ENCODE measurements at places on chromosomes 1 and 21.

GRCh38 chr1:207321790-207322645, 540 bp downstream of the CD55 start:
- DNase-seq = no peak

- DNase-seq = no peak
Measured at GRCh38 chr1:57612833-57613232, 189.0 kb upstream of the DAB1 start.

GRCh38 chr1:44655609-44656008, 18.7 kb downstream of the TMEM53 start:
- no peak for DNase-seq

DNA sequence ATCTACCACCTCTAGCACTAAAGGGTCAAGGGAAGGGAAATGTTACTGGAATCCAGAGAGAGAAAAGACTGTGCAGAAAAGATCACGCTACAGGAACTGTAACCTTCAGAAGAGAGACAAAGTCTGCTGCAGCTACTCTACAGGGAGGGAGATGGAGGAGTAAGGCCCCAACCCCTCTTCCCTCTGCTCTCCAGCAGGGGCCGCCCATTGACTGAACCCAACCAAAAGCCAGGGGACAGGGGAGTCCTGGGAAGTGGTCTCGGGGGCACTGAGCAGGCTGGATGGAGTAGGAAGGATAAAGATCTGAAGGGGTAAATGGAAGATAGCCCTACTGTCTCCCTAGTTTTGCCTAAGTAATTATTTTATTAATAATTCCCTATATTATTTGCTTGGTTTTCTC, 72.8 kb upstream of the NR5A2 start:
- DNase-seq = no peak

DNA sequence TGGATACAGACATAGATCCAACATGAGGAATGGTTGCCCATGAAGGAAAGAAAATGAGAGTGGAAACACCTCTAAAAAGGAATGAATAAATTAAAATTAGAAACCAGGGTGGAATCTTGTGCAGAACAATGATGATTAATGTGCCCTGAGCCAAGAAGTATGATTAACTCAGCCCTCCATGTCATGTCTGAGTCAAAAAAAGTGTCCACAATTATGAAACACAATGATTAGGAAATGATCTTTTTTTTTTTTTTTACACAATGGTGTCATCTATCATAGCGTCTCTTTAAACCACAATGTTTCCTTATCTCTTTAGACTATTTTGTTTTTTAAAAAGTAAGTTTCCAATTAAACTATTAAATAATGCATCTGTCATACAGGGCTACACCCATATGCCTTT, 78.9 kb upstream of the RAB4A start:
- no peak for DNase-seq

DNA sequence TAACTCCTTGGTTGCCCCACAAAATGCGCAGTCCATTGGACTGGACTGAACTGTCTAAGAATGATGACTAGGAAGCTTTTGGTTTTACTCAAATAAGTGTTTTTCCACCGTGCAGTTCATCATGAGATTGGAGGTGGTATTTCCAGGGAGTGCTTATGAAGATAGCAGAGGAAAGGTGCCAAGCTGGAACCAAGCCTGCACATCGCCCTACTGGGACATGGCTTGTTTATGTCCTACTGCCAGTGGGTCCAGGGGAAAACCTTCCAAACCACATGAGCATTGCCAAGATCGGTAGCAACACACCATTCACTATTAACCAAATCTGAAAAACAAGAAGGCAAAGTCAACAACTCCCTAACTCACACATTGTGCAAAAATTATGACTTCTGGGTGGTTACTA, 54.7 kb upstream of the DSCAM start:
- DNase-seq = no peak

DNA sequence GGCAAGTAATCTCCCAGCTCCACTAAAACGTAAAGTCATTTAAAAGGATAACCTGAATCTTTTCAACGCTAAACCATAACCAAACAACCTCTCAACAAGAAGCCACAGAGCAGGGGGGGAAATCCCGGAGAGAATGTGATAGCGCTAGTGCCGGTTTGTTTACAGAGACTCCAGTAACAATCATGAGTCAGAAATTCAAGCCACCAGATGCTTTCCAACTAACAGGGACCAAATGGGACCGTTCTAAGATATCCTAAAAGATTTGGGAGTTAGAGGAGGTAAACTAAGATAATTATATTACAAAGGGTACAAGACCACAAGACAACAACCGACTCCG, 825 bp downstream of the DCAF8 start:
- DNase-seq = no peak

GRCh38 chr1:26938004-26938658, 16.6 kb downstream of the NUDC start:
- DNase-seq = no peak

GRCh38 chr1:6507037-6507428, 15.6 kb upstream of the PLEKHG5 start:
- DNase-seq = no peak

GRCh38 chr21:40688106-40688864, 158.7 kb downstream of the DSCAM start:
- DNase-seq = no peak

DNA sequence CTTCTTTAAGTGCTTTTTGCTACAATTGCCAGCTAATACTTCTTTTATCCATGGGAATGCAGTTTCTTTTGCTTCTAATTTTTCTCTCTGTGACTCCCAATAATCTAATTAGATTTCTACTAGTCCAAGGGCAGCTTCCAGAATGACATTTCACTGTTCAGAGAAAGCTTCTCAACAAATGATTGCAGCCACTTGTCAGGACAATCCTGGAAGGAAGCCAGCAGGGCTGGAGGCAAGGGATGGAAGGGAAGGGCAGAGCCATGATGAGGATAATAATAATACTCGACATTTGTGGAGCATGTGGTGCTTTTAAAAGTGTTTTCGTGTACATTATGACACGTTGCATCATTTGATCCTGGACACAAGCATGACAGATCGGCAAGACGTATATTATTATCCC, 19.4 kb downstream of the F11R start:
- no peak for DNase-seq

DNA sequence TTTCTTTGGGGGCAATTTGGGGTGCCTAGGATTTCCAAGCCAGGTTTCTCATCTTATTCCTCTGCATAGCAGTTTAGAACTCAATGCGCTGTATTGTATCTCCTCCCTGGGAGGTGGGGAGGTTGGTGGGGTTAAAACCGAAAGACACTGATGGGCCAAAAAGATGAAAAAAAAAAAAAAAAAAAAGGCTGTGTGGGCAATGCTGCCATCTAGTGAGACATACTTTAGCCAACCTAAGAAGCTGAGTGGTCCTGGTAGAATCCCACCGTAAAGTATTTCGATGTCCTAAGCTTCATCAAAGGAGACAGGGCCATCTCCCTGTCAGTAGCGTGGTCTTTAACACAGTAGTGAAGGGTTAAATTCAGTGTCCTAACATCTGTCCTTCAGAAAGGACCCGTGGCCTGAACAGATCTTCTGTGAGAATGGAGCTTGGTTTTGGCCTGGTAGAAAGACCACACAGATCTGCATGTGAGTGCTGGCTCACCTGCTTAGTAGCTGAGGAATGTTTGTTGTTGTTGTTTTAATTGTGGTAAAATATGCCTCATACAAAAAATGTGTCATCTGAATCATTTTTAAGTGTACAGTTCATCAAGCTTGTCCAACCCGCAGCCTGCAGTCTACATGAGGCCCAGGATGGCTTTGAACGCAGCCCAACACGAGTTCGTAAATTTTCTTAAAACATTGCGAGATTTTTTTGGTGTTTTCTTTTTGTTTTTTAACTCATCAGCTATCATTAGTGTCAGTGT, 226.2 kb downstream of the KIF26B start:
- no peak for DNase-seq

GRCh38 chr1:228105996-228106799, 2.9 kb downstream of the MRPL55 start:
- no peak for DNase-seq

DNA sequence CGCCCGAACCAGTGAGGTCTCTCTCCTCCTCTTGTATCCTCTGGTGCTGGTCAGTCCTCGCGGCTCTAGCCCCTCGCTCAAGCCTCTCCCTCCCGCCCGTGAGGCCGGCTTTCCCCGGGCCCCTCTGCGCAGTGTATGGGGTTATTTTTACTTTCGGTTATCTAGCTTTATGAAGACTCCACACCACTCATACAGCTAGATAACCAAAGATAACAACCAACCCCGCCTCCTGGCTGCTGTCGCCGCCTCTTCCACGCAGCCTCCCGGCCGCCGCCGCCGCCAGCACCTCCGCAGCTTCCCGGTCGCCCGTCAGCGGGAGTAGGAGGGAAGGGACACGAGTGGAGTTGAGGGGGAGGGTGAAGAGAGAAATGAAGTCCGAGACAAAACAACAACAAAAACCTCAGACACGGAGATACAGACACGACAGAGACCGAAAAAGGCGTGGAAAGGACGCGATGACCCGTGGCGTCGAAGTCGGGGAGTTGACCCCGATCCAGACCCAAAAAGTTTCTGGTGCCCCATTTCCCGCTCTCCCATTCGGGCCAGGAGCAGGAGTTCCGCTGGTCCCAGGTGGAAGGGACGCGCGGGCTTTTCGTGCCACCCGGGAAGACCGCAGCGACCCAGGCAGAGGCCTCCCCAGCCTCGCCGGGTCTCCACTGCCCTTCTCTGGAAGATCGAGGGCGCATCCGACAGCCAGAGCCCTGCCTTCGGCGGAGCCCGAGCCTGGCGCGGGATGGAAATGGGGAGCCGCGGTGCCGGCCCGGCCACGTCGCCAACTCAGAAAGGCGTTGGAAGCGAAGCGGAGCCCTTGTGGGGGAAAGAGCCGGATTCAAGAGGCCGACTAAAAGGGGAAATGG, 51.4 kb downstream of the RHBG start:
- no peak for DNase-seq

- no peak for DNase-seq
Measured at GRCh38 chr1:84712276-84712874, 22.1 kb upstream of the SSX2IP start.

GRCh38 chr1:94805912-94806311, 14.2 kb upstream of the SLC44A3 start:
- DNase-seq = no peak

- no peak for DNase-seq
Measured at GRCh38 chr1:201786824-201787223, 42.1 kb upstream of the IPO9 start.

- no peak for DNase-seq
Measured at GRCh38 chr1:118047650-118048224, 118.2 kb downstream of the WDR3 start.

DNA sequence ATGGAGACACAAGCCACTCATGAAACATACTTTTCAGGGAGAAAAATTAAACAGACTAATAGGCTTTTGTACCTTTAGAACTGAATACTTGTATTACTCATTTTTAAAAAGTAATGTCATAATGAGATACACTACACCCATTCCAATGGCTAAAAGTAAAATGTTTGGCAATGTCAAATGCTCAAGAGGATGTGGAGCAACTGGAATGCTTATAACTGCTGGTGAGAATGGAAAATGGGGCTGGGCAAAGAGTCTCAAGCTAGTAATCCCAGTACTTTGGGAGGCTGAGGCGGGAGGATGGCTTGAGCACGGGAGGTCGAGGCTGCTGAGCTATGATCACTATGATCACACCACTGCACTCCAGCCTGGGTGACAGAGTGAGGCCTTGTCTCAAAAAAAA, 86.3 kb downstream of the NKAIN1 start:
- DNase-seq = no peak

DNA sequence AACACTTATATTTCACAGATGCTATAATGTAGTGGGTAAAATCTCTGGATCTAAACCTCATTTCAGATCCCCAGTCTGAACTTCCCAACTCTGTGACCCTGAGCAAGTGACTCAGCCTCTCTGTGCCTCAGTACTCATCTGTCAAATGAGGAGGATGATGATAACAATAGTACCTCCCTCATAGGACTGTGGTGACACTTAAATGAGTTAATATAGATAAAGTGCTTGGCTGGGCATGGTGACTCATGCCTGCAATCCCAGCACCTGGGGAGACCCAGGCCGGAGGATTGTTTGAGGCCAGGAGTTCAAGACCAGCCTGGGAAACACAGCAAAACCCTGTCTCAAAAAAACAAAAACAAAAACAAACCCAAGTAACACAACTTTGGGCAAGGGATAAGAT, 4.7 kb upstream of the ECE1 start:
- DNase-seq = no peak

GRCh38 chr1:247500865-247501264, 35.4 kb downstream of the OR2C3 start:
- no peak for DNase-seq

DNA sequence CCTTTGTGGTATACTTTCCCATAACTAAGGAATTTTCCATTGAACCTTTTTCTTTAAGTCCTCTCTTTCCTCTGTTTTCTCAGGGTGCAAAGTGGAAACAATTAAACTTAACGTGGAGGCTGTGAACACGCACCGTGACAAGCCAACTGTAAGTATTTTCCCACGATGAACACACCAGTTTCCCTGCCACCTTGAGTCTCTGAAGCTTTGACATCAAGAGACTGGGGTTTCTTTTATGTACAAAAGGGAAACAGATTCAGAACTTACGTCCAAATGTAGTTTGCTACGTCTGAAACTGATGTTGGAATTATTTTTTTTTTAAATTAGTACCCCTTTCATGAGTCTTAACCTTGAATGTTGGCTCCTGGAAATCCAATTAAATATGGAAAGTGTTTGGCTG, 17.2 kb upstream of the C4BPB start:
- no peak for DNase-seq

GRCh38 chr1:187617776-187618175, 789.0 kb downstream of the PLA2G4A start:
- DNase-seq = no peak

GRCh38 chr1:229283183-229283611, 12.3 kb downstream of the RAB4A start:
- no peak for DNase-seq

DNA sequence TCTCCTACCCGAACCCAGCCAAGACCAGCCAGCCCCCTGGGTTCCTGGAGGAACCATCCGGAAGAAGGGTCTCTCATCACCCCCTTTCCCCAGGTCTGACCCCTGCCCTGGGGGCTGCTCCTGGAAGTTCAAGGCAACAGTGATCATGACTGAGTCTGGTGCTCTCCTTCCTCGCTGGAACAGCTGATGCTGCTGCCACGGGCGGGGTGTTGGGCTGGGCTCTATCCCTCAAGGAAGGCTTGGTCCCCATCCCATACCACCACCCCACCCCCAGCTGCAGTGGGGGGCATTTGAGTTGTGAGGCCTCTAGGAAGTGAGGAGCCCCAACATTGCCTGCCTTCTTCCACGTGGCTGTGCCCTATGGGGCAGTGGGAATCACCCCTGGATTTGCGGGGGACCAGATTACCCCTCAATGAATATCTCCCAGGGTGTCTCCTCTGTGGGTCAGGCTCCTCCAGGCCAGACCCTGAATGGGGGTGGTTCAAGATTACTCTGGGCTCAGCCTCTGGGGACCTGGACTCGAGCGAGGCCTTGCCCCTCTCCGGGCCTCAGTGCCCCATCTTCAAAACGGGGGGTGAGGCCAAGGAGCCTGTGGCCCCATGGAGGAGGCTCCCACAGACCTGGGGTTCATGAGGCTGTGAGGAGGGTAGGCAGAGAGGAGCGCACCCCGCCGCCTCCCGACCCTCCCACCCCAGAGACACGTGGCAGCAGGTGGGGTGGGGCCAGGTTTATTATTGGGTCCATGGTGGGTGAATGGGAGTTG, 2.8 kb downstream of the MASP2 start:
- no peak for DNase-seq

- DNase-seq = no peak
Measured at GRCh38 chr1:217004776-217005436, 281.7 kb upstream of the ESRRG start.

GRCh38 chr1:118190561-118190960, 5.5 kb upstream of the SPAG17 start:
- DNase-seq = no peak

GRCh38 chr1:80218112-80218511, 1211.6 kb upstream of the ADGRL4 start:
- DNase-seq = no peak

Data from GOT3 (cell line).